ENCODE measurements at places on chromosomes 12 and 14. TPM values are rescaled to one million over a fixed set of nuclear protein-coding genes. Genes with fewer than 3 reads are reported as not detected.

Gene DAAM1
- total RNA-seq, result 77.0 TPM

Gene GZMH
- total RNA-seq, result 0.50 TPM

Gene CCDC60
- total RNA-seq, result not detected

Gene GABARAPL1
- 259 TPM for total RNA-seq

Gene KLRB1
- total RNA-seq, result not detected

Gene A2M
- 678 TPM for total RNA-seq

Gene C12orf60
- total RNA-seq, result 0.97 TPM

Gene SDR39U1
- 48.6 TPM for total RNA-seq

Gene TTC8
- 29.9 TPM for total RNA-seq

Gene OR4K13
- not detected for total RNA-seq

Gene STRAP
- 73.4 TPM for total RNA-seq

Gene KRT77
- total RNA-seq, result not detected

Gene MUCL1
- not detected for total RNA-seq

Data from esophagus muscularis mucosa (tissue), 4 donors.